AML-193 (cell line): ENCODE measurements at places on chromosomes 5 and 9.

- DNase-seq = peak; percentile 59
These were observed 614.1 kb downstream of the PTPRD start for GRCh38 chr9:9998491-9999287.

DNA sequence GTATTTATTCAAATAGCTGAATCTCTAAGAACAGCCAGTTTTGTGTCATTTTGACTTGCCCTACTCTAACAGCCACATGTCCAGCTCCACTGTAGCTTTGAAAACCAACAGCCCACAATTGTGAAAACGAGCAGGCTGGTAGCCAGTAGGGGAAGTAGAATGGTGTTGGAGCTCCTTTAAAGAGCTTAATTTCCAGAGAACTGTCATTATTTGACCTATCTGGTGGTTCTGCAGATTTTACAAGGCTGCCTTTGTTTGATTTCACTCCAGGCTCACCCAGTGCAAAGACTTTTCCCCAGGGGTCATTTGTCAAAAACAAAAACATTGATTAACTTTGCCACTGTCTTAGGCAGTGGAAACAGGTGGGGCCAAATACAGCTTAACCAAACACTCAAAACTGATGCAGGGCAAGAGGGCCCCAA is 3.2 kb upstream of the PJA2 start:
- peak; percentile 56 for DNase-seq

DNA sequence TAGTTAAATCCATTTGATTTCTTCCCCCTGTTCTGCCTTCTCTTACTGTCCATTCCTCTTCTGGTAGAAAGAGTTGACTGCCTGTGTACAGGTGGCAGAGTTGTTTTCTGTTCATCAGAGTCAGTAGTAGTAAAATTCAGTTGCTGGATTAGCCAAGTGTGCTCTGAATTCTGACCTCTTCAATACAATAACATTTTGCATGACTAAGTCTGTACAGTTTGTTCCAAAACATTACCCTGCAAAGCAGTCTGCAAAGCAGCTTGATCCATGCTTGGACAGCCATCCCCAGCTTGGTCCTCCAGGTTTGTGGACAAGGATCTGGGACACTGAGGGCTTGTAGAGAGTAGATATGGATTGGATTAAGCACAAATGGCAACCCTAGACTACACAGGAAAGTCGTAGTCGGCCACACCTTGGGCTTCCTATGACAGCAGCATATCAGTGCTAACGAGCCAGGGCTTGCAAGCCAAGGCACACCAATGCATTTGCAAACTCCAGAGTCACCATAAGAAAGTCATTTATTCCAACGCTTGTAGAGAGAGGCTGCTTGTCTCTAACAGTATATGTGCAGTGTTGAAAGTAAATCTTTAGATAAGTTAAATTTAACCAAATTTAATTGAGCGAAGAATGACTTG is 25.2 kb downstream of the IL12B start:
- DNase-seq = no peak

GRCh38 chr5:172973931-172974330 is 9.6 kb upstream of the ATP6V0E1 start:
- no peak for DNase-seq

DNA sequence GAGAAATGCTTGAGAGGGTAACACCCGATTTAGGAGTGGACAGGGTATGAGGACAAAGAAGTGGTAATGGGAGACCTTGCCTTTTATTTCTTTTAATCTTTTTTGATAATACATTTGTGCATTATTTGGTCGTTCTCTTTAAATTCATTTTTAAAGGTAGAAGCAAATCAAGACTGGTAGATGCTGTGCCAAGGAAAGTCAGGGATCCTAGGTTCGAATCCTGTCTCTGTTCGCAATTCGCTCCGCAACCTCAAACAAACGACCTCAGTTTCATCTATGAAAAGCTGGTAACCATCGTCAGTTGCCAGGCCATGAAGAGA is 353 bp upstream of the TMED9 start:
- DNase-seq = no peak

- no peak for DNase-seq
These were observed 661.0 kb upstream of the C9orf72 start for GRCh38 chr9:28234133-28234893.

GRCh38 chr9:26260238-26260637 is 582.0 kb upstream of the TUSC1 start:
- DNase-seq = no peak

- peak; percentile 33 for DNase-seq
These were observed 66.4 kb downstream of the RETREG1 start for GRCh38 chr5:16550316-16550952.

- no peak for DNase-seq
These were observed 306.3 kb upstream of the KCNN2 start for GRCh38 chr5:114055318-114056184.

GRCh38 chr5:92884469-92884868 is 696.5 kb downstream of the NR2F1-AS1 start:
- no peak for DNase-seq

DNA sequence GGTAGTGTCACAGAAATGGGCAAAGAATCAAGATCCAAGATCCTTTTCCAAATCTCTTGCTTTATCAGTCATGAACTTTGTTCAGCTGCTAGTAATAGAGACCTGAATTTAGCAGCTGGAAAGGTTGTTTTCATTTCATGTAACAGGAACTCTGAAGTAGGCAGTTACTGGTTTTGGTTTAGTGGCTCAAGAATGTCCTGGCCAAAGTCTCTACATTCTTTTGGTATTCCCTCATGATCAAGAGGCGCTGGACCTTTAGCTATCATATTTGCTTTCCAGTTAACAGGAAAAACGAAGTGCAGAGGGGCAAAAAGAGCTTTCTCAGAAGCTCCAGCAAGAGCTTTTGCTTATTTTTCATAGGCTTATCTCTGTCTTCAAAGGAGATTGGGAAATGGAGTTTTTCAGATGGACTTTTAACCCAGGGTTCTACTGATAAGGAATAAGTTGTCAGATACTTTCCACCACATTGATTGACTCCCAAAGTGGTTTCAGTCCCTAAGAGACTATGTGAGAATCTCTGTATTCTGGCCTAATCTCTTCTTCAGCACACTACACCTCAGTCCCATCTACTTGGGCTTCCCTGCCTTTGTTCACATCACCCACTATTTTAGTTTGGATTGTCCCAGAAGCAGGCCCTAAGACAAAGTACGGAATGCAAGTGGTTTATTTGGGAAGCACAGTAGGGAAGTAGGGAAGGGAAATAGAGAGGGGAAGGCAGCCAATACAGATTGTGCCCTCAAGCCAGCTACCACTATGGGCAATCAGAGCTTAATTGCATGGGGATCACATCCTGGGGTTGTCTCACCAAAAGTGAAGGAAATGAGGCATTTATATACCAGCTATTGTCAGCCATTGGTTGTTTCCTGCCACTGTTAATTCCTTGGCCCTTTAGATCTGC is 359.3 kb downstream of the LRRC70 start:
- DNase-seq = no peak

GRCh38 chr9:19440823-19441580 is 32.2 kb downstream of the ACER2 start:
- DNase-seq = no peak

GRCh38 chr9:96599298-96599697 is 20.3 kb downstream of the CDC14B start:
- no peak for DNase-seq

DNA sequence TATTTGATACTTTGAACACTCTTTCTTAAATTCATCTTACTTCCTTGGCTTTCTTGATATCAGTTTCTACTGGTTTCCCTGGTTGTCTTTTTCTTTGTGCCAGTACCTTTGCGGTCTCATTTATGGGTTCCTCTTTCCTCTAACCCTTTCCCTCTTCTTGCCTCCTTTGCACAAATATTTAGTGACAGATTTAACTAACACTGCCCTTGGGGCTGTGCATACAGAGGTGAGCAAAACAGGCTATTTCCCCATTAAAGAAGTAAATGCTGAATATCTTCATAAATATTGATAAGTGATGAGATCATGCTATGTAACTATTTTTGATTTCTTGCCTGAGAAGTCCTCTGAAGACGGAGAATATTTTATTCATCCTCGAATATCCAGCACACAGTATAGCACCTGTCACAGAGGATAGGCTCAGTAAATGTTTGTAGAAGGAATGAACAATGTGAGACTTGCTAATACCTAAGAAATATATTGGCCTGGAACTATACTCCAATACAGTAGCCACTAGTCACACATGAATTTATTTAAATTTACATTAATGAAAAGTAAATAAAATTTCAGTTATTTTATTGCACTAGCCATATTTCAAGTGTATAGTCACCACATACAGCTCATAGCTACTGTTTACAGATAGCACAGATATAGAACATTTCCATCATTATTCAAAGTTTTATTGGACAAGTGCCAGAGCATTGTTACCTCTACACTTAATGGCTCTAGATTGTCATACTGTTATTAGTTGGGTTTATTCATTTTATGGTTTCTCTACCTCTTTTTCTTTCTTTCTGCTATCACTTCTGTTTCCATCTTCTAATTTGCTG is 90.4 kb downstream of the RIC1 start:
- no peak for DNase-seq

- no peak for DNase-seq
These were observed 6.4 kb upstream of the ANKRD31 start for GRCh38 chr5:75243100-75243499.

DNA sequence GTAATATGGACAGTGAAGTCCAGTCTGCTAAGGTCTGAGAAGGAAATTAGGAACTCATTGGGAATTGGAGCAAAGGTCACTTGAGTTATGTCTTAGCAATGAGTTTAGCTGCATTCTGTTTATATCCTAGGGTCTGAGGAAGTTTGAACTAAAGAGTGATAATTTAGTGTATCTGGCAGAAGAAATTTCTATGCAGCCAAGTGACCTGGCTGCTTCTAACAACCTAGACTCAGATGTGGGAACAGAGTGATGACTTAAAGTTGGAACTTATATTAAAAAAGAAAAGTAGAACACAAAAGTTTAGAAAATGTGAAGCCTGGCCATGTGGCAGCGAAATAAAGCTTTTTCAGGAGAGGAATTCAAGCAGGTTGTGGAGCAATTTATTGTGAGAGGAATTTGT is 106.2 kb downstream of the PRDM9 start:
- no peak for DNase-seq

DNA sequence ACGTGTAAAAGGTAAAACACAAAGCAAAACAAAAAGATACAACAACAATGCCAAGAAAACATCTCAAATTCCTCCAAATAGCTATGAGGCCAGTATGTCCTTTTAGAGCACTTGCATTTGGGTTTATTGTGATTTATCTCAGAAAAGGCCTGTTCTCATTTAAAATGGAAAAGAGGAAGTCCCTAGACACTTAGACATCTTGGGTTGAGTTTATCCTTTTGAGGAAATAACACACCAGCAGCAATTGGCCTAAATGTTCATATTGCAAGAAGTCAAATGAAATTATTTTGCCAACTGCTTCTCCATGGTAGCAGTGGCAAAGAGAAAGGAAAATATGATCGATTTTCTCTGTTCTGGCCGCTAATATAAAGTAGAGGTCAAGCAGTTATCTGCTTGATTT is 43.6 kb upstream of the TRMT10B start:
- peak; percentile 11 for DNase-seq

- DNase-seq = no peak
These were observed 448.8 kb downstream of the TLE4 start for GRCh38 chr9:80020530-80020929.

DNA sequence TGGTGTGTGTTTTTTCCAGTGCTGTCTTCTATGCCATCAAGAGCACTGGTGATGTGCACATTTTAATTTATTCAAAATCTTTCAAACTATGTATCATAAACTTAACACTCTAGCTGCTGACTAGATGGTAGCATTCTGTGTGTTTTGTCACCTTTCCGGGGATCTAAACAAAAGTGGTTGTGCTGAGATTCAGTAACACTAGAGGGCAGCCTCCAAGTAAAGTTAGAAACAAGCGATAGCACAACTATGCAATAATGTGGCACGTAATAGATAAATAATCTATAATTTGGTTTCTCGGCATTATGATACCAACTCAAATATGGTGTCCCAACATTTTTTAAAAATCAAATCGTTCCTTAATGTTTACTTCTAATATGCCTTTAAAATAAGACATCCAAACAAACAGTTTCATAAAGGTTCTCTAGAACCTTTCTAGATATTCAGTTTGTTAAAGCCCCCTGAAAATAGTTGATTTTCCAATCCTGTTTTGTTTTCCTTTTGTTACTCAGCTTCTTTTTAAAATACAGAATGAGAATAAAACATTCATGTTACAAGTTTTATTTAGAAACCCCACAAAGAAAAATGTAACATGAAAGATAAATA is 16.9 kb downstream of the SEMA6A start:
- DNase-seq = no peak

DNA sequence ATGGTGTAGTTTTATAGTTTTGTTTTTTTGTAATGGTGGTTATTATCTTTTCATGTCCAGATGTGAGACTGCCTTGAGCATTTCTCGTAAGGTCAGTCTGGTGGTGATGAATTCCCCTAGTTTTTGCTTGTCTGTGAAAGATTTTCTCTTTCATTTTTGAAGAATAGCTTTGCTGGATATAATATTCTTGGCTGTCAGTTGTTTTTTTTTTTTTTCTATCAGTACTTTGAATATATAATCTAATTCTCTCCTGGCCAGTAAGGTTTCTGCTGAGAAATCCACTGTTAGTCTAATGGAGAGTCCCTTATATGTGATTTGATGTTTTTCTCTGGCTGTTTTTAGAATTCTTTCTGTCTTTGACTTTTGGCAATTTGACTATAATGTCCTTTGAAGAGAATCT is 106.9 kb downstream of the CARTPT start:
- no peak for DNase-seq

- no peak for DNase-seq
These were observed 298.0 kb upstream of the PAPPA start for GRCh38 chr9:115855458-115856133.

GRCh38 chr9:27990524-27990923 is 417.2 kb upstream of the C9orf72 start:
- DNase-seq = no peak

DNA sequence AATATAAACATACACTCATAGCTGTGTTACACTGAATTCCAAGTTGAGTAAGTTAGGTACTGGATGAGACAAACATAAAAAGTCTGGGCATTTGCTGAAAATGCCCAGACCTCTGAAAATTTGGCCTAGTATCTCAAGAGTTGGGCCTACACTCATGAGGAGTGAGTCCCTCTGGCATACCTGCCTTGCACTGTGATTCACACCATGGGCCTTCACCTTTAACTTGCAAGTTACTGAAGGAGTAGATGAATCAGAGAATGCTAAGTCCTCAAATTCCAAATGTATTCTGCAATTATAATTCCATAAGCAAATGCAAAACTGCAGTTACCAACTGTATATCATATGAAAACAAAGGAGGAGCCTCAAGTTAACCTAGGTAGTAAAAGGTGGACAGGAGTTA is 32.3 kb upstream of the C9orf40 start:
- no peak for DNase-seq

- no peak for DNase-seq
These were observed 13.5 kb upstream of the NDFIP1 start for GRCh38 chr5:142095035-142095434.

GRCh38 chr5:79235261-79235633 is 684 bp upstream of the JMY start:
- DNase-seq = no peak
